ENCODE measurements at places on chromosomes 11 and 22.
A peak's percentile ranks its signal among the peaks of the same experiment; 100 is the strongest.

DNA sequence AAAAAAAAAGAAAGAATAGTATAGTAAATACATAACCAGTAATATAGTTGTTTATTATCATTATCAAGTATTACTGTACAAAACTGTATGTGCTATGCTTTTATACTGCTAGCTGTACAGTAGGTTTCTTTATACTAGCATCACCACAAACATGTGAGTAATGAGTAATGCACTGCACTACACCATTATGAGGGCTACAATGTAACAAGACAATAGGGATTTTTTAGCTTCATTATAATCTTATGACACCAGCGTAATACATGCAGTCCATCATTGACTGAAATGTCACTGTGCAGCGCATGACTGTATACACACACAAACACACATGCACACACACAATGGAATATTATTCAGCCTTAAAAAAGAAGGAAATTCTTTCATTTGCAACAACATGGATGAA, 111.5 kb upstream of the ZBED5 start:
- DNase-seq = no peak

GRCh38 chr22:38218661-38219622, 17.1 kb downstream of the MAFF start:
- peak; percentile 98 for DNase-seq

DNA sequence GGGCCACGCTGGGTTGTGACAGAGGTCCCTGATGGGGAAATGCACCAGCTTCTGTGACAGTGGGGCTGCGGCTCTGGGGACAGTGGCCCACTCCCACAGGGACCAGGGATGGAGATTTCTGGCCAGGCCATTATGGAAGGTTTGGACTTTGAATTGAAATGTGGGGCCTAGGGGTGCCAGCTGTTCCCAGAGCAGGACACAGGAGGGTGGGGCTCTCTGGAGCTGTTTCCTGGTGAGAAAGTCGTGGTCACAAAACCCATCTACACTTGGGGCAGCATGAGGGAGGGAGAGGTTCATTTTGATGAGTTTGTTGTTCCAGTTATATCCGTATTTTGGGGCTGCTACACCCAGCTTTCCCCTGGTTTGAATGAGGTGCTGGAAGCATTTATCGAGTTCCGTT, 52.2 kb downstream of the LRP5 start:
- no peak for DNase-seq

- DNase-seq = no peak
Observed at GRCh38 chr11:75474878-75475766, 42.1 kb upstream of the KLHL35 start.

GRCh38 chr11:121143921-121144320, 42.9 kb downstream of the TECTA start:
- DNase-seq = no peak

All from SJSA1 (cell line).